ENCODE measurements at places on chromosomes 11 and 22.

DNA sequence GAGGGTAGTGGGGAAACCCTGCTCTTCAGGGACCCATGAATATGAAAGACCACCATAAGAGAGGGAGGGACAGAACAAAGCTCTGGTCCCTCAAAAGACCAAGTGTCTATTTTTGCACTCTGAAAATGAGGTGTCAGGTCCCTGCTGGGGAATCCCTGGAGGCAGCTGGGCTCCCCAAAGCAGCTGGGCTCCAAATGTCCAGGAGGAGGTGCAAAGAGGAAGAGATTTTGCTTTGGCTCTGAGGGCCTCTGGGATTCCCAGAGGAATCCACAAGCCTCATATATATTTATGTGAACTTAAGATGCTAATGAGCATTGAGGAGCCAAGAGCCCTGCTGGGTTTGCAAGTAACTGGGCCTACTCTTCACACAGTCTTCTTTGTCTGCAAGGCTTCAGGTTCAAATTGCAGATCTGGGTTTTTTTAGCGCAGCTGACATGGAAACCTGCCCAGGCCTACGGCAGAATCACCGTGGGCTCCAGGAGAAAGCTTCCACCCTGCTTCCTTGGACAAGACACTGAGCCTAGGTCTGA lies 26.0 kb downstream of the CLMP start:
- DNase-seq, result no peak

GRCh38 chr22:20154602-20155187 lies 3.8 kb upstream of the CCDC188 start:
- no peak for DNase-seq

DNA sequence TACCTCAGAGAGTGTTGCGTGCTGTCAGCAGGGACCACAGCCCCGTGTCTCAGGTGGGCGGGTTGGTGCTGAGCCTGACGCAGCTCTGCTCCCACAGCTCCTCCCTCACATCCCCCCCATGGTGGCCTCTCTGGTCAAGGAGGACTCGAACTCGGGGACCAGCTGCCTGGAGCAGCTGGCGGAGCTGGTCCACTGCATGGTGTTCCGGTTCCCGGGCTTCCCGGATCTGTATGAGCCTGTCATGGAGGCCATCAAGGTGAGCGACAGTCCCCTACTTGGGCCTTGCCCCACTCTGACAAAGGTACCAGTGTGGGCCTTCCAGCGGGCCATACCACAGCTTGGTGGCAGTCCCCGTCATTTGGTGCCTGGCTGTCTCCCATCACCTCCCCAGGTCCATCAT lies 11.8 kb downstream of the USP35 start:
- no peak for DNase-seq

DNA sequence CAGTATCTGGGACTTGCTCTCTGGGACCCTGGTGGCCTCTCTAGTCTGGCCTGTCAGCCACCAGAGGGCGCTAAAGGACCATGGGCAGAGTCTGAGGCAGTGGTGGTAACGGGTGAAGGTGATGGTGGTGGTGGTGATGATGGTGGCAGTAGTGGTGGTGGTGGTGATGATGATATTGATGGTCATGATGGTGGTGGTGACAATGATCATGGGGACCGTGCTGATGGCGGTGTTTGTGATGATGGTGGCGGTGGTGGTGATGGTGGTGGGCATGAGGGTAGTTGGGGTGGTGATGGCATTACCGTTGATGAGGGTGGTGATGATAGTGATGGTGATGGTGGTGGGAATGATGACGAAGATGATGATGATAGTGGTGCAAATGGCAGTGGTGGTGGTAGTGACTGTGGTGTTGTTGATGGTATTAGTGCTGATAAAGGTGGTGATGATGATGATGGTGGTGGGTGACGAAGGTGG lies 16.0 kb downstream of the TRPM5 start:
- DNase-seq, result peak; percentile 78

DNA sequence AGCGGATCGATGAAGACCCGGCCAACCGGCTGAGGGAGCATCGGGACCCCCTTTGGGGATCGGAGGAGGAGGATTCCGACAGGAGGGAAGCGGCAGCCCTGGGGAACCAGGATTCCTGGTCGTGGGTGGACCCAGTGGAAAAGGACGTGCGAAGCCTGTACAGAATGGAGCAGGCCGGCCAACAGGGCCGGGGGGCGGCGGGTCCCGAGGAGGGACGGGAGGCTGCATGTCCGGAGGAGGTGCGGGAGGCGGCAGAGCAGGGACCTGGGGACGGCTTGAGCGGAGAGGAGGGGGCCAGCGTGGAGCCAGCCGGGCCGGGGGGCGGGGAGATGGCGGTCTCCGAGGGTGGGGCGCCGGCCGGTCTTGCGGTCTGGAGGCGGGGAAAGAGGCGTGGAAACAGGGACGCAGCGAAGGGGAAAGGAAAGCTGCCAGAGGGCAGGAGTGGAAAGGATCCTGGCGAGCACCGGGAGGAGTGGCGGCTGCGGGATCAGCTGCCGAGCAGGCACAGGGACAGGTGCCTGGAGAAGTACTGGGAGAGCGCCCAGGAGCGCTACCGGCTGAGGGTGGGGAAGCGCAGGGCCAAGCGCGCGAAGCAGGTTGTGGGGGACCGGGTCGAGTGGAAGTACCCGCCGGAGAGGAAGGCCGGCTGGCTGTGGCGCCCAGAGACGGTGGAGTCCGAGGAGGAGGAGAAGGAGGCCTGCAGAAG lies at the start of gene ANO5:
Gene ANO5 (plus strand): TSS at position 444 of the 706 bp plus-strand sequence. CDS start 408 bp downstream, outside the sequence.
- no peak for DNase-seq

DNA sequence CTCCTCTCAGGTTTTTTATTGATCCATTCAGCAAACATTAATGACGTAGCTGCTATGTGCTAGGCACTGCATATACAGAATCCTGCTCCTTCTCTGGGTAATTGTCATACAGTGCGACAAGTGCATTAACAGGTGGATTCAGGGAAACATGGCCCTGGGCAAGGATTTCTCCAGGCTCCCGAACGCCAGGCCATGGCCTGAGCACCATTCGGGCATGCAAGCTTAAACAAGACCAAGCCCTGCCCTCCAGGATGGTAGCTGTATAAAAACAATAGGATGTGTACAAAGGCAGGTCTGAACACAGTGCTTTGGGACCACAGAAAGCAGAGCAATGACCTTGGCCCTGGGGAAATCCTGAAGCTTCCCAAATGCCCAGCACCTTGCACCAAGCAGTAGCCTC lies 9.1 kb upstream of the SYT7 start:
- DNase-seq, result no peak

GRCh38 chr22:21866833-21867527 lies 465 bp downstream of the MAPK1 start:
- peak; percentile 20 for DNase-seq

DNA sequence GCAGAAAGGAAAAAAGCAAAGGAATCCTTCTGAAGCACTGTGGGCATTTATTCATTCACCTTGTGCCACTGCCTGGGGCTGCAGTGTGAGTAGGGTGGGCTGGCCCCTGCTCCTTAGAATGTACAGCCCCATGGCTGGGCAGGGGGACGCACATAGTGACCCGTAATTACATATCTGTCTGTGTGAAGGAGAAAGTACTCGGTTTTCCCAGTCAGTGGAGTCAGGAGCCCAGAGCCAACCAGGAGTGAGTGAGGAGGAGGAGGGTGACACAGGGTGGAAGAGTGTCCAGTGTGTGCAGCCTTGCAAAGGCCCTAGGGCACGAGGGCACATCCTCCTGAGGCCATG lies 91.9 kb downstream of the CDKN1C start:
- no peak for DNase-seq

DNA sequence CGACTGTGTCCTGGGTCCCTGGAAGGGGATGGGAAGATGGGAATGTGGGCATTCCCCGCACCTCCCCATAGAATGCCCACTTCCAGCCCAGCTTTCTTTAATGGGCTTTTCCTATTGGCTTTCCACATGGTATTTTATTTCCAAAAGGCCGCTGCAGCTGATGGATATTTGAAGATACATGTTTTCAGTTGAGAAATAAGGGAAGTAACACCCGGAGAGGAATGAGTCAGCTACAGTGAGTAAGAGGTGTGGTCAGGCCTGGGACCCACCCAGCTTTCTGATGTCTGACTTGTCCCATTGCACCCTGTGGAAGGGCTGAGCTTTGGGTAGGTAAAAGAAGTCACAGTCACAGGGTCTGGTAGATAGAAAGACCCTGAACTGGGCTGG lies 476.9 kb downstream of the MIAT start:
- DNase-seq, result no peak

DNA sequence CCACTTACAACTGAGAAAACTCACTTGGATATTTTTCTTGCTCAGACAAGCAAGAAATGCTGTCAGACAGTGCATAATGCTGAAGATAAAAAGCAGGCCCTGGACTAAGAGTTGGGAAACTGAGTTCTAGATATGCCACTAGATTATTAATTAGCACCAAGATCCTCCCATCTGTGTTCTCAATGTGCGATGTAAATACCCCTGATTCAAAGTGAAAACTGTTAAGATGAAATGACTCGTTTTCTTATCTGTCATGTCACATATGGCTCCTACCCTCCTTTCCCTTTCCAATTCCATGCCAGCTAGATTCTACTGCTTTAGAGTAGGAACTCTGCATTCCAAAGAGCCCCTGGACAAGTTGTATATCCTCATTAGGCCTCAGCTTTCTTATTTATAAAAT lies 88.9 kb upstream of the CLNS1A start:
- DNase-seq, result no peak

DNA sequence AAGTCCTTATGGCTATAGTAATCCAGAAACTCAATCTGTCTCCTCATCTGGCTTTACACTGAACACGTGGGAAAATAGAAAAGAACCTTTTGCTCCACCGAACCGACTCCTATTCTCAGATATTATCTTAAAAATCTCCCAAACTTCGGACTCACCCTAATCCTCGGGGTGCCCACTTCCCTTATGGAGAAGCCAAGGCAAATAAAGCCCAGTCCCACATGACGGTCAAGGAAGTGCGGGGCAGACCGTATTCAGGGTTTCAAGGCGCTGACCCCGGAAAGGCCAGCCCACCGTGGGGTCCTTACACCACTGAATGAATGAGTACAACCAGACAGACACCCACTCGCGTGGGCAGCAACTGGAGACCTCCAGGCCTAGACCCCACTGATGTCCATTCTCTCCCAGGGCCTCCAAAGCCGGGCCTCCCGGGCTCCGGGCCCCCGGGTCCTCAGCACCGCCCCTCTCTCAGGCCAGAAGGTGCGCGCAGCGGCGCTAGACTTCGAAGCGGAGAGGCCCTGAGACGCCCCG lies 489 bp downstream of the NUP98 start:
- DNase-seq, result no peak

DNA sequence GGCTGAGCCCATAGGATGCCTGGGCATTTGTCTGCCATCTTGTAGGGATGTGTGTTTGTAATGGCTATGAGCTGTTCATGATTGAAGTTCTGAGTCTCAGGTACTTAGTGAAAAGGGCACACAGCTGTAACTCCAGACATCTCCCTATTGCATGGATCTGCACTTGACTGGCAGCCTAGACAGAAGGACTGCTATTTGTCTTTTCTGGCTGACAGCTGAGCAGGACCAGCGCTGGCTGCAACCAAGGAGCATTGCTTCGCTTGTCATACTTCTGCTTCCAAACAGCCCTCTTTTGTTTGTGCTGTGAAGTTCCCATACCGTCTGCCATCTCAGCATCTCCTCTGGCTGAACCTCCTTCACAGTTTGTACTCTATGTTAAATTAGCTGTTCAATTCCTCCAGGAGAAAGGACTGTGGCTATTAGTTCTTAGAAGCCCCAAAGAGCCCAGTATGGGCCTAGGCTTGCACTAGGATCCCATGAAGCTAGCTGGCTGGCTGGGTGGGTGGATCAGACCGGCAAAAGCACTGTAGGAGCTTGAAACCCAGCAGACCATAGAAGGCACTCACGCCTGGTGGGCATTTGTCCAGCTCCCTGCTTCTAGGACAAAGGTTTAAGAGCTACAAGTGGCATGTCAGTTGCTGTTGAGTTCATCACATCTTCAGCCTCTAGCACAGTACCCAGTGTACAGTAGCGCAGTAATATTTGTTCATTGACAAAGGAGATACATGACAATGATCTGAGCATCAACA lies 20.4 kb downstream of the HIRA start:
- DNase-seq, result no peak

DNA sequence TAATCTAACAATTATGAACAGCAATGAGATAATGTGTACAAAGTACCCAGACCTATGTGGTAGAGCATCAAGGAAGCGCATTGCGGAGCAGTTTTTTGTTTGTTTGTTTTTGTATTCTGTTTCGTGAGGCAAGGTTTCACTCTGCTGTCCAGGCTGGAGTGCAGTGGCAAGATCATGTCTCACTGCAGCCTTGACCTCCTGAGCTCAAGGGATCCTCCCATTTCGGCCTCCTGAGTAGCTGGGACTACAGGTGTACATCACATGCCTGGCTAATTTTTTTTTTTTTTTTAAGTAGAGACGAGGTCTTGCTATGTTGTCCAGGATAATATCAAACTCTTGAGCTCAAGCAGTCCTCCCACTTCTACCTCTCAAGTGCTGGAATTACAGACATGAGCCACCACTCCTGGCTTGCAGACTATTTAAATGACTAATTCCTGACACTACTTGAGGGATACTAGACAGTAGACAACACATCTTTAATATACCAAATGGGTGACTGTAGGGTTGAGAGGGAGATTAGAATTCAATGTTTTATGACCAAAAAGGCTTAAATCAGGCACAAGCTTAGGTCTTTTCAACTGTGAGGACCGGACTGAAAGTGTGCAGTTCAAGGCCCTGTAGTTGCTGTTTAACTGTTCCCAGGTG lies 12.7 kb downstream of the OR51B4 start:
- DNase-seq, result no peak

- DNase-seq, result no peak
Observed at GRCh38 chr11:84136926-84137325, 850.8 kb upstream of the CCDC90B start.

DNA sequence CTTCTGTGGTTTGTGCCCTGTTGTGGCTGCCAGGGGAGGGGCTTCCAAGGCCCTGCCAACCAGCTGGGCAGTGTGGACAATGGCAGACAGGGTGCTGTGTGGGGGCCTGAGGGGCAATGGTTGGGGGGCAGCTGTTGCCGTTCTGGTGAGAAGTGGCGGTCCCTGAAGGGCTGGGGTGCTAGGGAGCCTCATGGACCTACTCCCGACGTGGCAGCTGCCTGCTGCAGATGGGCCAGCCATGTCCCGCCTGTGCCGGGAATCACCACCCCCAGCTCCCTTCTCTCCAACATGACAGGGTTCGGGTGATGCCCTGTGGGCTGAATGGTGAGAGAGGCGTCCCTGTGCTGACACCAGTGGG lies 74.2 kb downstream of the KCNQ1 start:
- DNase-seq, result no peak

DNA sequence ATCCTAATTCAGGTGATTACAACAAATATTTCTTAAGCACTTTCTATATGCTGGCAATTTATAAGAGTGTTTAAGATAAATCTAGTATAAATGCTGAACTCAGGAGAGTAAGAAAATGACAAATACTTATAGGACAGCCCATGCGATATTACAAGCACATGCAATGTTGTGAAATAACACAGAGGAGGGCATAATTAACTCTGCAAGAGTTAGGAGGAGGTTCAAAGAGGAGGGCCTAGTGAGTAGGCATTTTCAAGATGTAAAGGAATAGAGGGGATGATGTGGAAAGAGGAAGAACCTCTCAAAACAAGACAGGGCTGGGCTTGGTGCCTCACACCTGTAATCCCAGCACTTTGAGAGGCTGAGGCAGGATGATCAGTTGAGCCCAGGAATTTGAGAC lies 37.1 kb upstream of the IL17RA start:
- no peak for DNase-seq

- DNase-seq, result no peak
Observed at GRCh38 chr22:42192547-42192946, 61.9 kb upstream of the CYP2D6 start.

Measured in stimulated activated naive CD4-positive, alpha-beta T cell treated with Interleukin-2 at 50 U/mL for 16 hours (primary cell).